ENCODE measurements at places on chromosomes 4 and X. TPM values are rescaled to one million over a fixed set of nuclear protein-coding genes. Genes with fewer than 3 reads are reported as not detected.

- no peak for DNase-seq
Observed at GRCh38 chr4:13893211-13893610, 265.7 kb upstream of the BOD1L1 start.

The MAOB gene
- 0.10 TPM for total RNA-seq

DNA sequence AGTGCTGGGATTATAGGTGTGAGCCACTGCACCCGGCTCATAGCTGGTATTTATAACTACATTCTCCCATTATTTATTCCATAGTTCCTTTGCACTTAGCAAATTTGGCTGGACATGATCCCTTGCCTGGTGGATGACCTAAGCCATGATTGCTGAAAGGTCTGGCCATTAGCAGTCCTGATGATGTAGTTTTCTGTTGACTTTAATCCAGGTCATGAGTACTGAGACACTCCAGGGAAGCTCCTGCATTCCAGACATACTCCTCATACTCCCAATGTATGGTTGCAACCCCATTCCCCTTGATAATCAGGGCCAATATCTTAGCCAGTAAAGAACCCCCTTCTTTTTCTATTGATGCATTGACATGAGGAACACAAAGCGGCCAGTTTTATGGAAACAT, 24.4 kb upstream of the MGST2 start:
- no peak for DNase-seq

DNA sequence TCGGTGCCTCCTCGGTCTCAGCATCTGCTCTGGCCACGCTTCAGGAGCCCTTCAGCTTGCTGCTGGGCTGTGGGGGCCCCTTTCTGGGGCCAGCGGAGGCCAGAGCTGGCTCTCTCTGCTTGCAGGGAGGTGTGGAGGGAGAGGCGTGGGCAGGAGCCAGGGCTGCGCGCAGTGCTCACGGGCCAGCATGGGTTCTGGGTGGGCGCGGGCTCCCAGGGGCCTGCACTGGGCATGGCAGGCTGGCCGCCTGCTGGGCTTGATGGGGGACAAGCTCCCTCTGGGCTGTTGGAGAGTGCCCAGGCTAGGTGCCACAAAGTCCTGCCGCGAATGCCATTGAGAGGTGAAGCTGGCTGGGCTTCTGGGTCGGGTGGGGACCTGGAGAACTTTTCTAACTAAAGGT, 57.3 kb upstream of the AGA start:
- no peak for DNase-seq

The FGD1 gene
- 0.46 TPM for total RNA-seq

DNA sequence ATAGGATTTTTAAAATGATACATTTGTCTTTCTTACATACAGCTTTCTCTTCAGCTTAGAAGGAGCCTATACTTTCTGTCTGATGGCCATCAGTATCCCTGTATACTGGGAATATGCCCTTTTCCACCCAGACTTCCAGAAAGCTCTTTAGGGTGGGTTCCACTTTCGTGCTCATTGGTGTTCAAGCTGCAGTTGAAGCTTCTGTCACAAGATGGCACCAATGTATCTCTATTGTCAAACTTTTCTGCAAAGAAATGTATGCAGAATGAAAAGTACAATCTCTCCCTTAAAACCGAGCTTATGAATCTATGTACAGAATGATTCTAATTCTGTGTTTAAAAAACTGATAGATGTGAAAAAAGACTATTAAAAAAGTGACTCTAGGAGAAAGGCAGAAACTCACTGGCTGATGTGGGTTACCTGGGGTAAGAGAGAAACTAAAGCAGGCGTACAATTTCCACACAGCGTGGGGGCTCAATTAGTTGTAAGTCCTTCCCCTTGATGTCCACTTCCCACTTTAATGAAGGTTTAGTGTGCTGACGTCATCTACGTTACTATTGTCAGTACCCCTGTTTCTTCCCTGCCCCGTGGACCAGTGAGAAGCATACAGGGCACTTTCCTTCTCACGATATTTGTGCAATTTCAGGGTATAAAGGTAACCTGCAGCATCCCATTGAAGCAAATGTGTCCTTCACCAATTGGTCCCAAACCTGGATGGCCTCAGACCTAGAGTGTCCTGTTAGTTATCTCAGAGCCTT, 57.3 kb upstream of the TCEAL2 start:
- peak; percentile 15 for DNase-seq

The SLC9B1 gene
- total RNA-seq, result 2.5 TPM

DNA sequence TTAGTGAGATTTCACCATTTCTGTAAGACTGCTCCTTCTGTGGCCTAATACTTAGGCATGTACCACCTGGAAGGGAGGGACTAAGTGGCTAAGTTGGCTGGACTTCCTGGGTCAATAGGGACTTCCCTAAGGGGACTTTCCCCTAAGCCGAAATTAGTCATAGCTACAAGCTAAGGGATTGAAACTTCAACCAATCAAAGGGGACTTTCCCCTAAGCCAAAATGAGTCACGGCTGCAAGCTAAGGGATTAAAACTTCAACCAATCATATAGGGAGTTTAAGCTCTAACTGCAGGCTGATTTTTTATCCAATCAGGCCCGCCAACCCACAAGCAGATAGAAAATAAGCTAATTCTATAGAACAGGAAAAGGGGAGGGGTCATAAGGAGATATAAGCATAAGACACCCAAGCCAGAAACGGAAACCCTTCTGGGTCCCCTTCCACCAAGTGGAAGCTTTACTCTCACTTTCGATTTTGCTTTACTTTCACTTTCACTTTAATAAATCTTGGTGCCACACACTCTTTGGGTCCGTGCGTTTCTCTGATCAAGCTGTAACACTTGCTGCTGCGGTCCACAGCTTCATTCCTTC, 382.8 kb downstream of the KLHL4 start:
- DNase-seq, result peak; percentile 10

DNA sequence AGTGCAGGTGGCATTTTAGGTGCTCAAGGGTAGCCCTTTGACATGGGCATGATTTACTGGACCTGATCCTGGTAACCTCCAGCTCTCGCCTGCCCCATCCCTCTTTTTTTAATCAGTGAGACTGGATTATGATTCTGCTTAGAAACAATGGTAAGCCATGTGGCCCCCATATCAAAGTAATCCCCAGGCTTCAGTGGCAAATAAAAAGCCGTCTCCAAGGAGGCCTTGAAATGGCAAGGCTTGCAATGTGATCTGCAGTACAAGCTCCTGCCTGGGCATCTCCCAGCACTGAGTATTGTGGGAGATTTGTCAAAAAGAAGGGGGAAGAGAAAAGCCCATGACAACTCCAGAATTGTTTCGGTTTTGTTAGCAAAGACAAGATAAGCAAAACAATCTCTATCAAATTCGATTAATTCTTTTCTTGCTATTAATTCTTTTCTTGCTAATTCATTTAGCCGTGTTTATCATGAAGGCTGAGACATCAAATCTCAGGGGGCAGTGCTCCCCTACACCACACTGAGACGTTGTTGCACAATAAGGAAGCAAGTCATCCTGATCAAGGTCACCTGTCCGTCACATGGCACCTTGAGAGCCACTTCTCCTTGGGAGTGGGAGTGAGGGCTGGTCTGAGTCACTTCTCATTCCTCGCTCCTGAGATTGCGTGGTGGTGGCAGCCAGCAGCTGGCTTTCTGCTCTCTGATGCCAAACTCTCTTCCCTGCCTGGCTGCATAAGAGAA, 312.7 kb upstream of the GATB start:
- DNase-seq, result no peak

DNA sequence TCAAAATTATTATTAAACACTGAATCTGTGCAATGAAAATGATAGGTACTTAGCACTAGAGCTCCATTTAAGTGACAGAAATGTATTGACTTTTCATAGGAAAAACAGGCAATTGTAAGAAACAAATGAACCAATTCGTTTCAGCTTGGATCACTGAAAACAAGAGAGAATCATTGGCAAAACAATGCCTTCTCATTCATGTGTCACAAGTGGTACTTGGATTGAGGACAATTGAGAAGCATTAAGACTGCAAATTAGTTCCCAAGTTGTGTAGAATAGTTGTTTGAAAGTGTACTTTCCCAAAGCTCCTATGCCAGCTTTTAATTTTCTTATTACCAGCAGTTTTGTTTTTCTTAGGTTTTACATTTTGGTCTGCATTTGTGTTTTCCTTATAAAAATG, 20.6 kb downstream of the CNKSR2 start:
- DNase-seq, result no peak
